Stimulated activated CD4-positive, alpha-beta T cell treated with anti-CD3 and anti-CD28 coated beads, Interleukin-1b, Interleukin-23, amount 100 ng/mL, for 1 hour (primary cell): ENCODE measurements at places on chromosomes 7 and 10.

- DNase-seq: no peak
These were observed 30.1 kb upstream of the CDHR3 start for GRCh38 chr7:105932835-105933477.

DNA sequence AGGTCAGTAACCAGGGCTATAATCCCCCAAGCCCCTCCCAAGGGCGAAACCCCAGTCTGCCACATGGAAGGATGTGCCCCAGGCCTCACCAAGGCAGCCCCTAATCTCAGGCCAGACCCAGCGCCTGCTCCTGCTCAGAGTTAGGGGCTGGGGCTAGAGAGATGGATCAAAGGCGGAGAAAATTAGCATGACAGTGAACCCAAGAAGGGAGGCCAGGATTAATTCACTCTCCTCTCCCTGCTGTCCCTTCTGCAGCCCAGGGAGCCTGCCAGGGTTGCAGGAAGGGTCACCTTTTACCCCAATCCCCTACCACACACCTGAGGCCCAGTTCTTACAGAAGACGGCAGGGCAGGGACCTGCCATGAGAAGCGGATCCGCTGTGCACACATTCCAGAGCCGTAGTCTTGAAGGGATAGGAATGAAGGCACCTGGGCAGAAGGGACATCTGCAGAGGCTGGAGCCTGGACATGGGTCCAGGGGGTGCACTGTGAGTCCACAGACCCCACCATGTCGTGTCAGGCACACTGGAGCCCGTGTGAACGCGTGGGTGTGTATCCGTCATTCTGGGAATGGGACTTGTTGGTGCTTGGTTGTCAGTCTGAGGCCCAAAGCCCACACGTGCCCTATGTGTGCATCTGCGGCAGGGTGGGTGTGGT is 11.9 kb upstream of the ZMIZ1 start:
- no peak for DNase-seq

DNA sequence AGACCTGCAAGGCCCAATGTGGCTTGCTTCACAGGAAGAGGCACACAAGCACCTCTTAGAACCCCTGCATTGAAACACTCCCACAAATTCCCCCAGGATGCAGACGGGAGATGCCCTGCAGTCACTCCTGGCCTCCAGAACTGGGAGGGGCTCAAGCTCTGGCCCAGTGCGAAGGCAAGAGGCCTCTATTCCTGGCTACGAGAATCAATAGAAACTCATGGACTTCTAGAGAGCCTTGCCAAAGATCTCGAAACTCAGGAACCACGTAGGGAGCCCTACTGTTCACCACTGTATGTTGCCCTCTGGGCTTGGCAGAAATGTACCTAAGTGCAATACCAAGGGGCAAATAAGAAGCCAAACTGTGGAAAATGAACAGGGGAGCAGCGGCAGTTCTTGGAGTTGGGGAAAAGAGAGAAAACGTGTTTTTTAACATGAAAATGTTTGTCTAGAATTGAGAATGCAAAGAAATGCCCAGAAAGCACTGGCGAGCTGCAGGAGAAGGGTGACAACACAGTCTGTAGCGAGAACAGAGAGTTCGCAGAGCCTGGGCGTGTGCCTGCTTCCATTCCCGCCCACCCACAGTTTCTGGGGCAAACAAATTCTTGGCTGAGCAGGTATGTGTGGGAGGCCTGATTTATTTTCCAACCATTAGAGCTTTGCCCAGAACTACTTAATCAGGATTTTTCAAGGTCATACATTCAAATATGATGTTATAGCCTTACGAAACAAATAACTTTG is 260.5 kb upstream of the KLF14 start:
- no peak for DNase-seq

DNA sequence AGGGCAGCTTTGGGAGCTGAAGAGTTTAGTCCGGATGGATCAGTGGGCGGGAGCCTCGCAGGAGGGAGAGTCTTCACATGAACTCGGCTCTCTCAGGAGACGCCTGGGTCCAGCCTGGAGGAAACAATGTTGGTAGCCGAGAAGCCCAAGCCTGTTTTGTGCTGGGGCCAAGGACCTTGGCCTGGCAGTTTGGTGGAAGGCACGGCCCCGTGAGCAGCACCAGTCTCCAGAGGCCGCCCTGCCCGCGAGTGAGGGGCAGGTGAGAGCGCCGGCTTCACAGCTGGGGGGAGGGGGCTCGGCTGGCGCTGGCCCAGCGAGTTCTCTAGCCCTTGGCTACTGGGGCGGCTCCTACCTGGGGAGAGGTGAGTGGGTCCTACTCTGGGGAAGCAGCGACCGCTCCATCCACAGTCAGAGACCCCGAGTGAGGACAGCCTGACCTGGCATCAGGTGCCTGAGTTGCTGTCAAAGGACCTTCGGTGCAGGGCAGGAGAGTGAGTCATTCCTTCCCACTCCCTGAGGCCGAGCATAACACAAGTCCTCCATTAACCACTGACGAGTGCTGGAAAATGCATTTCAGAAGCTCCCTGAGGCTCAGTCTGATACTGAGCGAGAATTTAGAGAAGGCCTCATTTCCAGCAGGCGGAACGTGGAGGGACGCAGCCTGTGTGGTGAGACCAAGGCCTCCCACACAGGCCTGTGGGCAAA is 89.3 kb upstream of the DIP2C start:
- no peak for DNase-seq

DNA sequence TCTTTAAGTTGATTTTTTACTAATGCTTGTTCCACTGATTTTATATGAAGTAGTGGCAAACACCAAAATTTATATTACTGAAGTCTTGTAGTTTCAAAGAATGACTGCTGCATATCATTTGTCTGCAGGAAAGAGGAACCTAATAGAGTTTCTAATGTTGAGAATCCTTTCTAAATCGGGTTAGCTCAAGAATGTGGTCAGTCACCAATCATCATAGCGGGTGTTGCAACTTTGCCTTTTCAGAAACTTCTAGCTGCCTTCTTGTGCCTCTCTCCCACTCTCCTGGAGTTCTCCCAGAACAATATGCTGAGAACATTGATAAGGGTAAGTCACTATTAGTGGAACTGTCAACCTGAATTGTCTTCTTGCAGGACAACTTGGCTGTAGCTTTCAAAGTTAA is 524.8 kb upstream of the SORCS1 start:
- no peak for DNase-seq

DNA sequence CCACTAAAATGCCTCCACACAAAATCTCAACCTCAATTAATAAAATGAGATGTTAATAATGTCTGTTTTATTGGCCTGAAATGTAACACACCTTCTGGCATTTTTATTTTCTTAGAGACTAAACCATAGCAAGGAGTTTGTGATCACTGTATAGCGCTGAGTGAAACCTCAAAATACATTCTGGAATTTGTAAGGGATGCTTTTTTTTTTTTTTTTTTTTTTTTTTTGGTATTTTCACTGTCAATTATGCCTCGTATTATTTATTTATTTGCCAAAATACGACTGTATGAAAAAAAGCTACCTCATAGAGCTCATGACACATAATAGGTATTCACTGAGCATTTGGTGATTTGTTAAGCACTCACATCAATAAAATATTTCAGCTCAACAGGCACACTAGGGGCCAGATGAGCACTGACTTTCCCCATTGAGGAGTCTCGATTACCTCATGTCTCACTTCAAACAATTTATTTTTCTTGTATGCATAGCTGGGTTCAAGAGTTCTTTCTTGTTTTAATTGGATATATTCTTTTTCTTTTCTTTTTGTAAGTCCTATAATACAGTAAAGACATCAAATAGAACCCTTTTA is 36.5 kb downstream of the SEMA3C start:
- no peak for DNase-seq

- peak; percentile 56 for DNase-seq
These were observed 597 bp downstream of the APBB1IP start for GRCh38 chr10:26438534-26439341.

DNA sequence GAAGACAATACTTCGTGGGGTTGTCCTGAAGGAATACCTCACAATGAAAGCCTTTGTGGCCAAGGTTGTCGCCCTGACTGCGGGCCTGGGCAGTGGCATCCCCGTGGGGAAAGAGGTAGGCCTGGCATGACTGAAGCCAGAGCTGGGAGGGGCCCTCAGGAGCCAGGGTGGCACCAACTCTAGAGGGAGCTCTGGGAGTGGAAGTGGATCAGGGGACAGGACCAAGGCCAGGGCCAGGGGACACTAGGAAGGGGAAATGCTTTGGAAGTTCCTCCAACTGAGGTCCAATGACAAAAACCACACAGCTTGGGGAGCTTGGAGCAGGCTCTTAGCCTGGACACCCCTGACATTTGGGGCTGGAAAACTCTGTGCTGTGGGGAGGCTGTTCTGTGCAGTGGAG is 5.8 kb downstream of the CLCN1 start:
- no peak for DNase-seq

GRCh38 chr10:131926253-131926652 is 25.4 kb downstream of the PPP2R2D start:
- no peak for DNase-seq

- no peak for DNase-seq
These were observed 13.6 kb upstream of the VIPR2 start for GRCh38 chr7:159158125-159158887.
